ENCODE measurements at places on chromosomes 5 and 9.

DNA sequence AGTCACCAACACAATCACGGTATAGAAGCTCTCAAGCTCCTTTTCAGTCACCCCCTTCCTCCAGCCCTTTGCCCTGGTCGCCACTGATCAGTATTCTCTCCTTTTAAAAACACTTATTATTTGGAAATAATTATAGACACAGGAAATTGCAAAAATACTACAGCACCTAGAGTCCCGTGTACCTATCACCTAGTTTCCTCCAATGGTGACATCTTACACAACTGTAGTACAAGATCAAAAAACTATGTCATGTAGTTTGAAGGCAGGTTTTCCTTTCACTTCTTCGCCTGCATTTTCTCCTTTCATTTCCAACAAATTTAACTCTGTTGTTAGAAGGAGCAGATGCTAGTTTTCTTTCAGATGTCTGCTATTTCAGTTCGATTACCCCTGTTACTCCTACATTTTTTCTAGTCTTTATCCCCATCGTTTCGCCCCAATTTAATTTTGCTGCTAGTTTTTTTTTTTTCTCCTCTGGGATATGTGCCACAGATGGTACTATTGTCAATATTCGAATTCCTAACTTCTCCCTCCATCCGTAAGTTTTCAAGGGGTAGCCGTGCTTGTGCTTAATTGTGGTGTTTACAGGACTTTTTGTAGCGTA lies 612 bp upstream of the ATG10 start:
- no peak for DNase-seq

GRCh38 chr9:92938025-92938424 lies 9.3 kb upstream of the FGD3 start:
- no peak for DNase-seq

DNA sequence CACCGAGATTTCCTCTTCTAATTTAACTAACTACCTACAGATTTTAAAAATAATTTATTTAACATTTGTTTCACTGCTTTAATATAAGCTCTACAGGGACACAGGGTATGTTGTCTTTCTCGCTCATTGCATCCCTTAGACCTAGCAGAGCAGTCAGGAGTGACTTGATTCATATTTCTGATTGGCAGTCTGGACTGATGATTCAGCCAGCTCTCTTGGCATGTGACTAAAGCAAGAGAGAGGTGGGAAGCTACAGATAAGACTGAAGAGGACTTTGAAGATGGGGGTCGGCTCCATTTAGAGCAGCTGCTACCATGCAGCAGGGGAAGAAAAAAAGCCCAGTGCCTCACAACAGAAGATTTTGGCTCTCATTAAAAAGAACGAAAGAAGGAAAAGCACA lies 173.4 kb upstream of the STK32A start:
- no peak for DNase-seq

DNA sequence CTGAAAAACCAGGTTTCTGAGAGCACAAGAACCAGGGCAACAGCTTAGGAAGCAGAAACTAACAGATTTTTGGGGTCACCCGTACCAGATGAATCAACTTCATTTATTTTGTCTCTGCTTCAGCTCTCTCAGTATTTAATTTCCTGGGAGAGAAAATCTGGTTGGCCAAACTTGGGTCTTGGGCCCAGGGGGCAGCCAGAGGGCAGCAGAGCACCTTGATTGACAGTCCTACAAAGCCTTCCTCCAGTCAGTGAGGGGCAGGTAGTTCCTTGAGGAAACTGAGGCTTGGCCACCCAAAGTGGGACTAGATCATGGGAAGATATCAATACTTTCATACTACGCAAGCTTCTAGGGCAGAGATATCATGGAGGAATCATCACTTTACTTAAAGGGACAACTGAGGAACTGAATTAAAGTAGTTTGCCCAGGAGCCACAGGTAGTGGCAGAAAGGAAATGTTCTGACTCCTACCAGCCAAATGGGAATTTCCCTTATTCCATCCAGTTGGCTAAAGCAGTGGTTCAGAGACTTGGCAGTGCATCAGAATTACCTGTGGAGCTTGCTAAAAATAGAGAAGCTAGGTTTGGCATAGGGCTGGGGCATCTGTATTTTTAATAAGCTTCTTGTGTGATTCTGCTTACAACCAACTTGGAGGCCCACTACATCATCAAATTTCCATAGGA lies 21.5 kb upstream of the ARHGAP26 start:
- no peak for DNase-seq

- DNase-seq, result peak; percentile 59
Measured at GRCh38 chr9:91740701-91741100, 209.3 kb downstream of the ROR2 start.

GRCh38 chr9:136020206-136020605 lies 59.0 kb upstream of the UBAC1 start:
- no peak for DNase-seq

DNA sequence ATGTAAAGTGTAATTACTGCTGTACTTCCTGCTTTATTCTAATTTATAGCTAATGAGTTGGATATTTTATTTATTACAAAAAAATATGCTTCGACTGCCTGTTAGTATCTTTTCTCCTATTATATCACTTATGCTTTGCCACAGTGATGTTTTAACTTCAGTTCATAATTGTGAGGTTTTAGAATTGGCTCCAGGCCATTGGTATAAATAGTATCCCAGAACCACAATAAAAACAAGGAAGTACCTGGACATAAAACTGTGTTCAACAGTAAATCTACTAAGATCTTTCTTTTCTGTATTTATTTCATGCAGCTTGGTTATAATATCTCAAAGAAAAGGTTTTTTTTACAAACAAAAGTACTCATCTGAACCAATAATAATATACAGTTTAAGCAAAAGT lies 354.3 kb upstream of the CDH9 start:
- no peak for DNase-seq

GRCh38 chr5:137636099-137636498 lies 99.8 kb downstream of the KLHL3 start:
- no peak for DNase-seq

DNA sequence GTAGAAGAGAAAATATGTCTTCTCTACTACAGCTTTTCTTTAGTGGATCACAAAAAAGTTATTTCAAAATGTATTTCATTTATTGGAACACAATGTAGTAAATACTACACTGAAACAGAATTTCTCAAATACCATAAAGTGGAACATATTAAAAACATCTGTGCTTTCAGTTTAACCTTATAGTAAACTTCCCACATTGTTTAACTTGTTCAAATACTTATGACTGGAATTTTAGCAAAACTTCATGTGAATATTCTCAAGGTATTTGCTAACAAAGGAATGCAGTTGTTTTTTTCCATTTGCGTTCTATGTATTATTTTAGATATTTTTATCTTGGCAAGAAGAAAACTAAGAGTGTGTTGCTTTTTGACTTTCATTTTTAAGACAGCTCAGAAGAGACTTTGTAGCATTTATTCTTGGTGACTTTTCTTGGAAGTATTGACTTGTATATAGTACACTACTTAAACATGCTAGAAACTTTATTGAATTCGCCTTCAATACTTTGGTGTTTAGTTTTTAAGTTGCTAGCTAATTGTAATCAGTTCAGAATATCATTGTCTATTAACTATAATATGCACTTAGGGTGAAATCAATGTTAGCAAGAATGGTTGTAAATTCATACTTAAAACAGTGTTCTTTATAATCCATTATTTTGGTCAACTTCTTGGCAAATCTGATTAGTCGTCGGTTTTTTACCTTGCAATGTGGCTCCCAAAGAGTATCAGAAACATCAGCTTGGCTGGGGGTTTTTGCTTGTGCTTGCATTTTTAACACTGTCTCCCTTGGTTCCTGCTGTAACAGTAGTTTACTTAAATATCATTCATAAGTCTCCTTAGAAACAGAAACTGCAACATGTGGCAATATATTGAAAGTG lies 5.0 kb upstream of the RHOBTB3 start:
- no peak for DNase-seq

DNA sequence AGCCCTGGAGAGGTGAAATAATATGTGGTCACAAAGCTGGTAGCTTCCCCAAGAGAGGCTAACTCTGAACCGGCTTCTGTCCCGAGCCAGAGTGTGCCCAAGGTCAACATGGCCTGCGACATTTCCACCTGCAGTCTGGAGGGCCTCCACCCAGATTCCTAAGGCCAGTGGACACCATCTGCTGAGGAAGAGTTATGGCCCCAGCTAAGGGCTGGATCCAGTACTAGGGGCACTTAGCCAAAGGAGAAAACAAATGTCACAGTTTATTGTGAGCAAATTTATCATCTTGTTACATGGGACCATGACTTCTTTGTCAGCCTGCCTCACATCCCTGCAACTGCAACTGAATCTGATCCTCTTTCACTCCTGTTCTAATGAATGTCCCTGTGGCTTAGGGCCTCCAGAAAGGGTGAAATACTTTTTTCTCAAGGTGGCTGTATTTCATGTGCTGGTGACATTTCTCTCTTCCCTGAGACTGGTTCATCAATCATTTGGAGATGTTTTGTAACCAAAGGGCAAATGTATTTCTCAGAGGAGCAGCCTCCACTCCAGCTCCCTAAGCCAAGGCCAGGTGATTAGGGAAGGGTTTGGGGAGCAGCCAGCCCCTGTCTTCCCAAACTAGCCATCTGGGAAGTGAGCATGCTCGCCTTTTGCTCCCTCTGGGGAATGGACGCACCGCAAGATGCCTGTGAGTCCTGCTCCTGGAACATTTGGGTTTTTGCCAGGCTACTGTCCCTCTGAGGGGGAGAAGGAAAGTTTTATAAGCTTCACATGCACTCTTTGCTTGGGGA lies 148.3 kb downstream of the CMYA5 start:
- no peak for DNase-seq

- no peak for DNase-seq
Measured at GRCh38 chr5:2014058-2014610, 131.4 kb upstream of the IRX4 start.

DNA sequence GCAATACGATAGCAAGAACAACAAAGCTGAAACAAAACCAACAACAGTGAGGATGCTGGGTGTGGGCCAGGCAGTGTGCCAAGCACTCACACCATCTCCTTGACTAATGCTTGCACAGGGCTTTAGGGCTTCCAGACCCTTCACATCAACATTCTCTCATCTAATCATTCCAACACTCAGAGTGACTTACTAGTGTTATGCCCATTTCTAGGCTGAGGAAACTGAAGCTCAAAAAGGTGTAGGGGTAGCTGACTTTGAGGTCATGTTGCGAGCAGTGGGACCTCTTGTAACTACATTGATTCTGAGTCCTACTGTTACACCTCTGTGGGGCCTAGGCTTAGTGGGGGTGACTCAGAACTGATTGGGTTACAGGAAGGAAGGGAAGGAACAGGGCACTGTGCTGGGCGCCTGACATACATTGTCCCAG lies 9.7 kb downstream of the ANGPTL2 start:
- no peak for DNase-seq

- no peak for DNase-seq
Measured at GRCh38 chr5:23269981-23270380, 237.4 kb upstream of the PRDM9 start.

Data from right lung (tissue), 10 donors.